ENCODE measurements at places on chromosomes 6 and 20. TPM values are rescaled to one million over a fixed set of nuclear protein-coding genes. Genes with fewer than 3 reads are reported as not detected.

- H3K27ac ChIP-seq = no peak overlapping the region
- H3K27me3 ChIP-seq = no peaks in the 10 kb centered on the region
- peaks cover 85% of the 10 kb centered on the region for H3K36me3 ChIP-seq
Observed at GRCh38 chr20:35271073-35271882, 6.6 kb downstream of the MMP24OS start.

The MYB gene
- total RNA-seq = 1.2 TPM

The CDSN gene
- total RNA-seq = not detected

DNA sequence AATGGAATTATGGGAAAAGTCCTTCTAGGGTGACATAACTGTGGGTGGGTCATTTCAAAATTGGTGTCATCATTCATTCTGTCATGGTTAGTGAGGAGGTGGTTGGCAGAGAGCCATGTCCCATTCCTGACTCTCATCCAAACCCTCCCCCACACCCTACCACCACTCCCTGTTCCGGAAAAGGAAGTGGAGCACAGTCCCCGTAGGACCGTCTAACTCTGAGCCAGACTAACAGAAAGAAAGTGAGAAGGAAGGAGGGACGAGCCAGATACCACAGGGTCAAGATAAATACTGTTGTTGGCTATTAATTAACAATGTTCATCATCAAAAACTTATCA, 4.8 kb downstream of the TRIM10 start:
- H3K27ac ChIP-seq = no peak overlapping the region
- no peak overlapping the region for H3K4me3 ChIP-seq
- no peak for DNase-seq
- no peaks in the 10 kb centered on the region for H3K27me3 ChIP-seq
- H3K36me3 ChIP-seq = no peaks in the 10 kb centered on the region

The WFDC2 gene
- total RNA-seq = 3.5 TPM

The SEL1L2 gene
- total RNA-seq = not detected

The TP53TG5 gene
- not detected for total RNA-seq

The RUNX2 gene
- 7.3 TPM for total RNA-seq

The ENTPD6 gene
- total RNA-seq = 65.3 TPM

The CNKSR3 gene
- 22.7 TPM for total RNA-seq

DNA sequence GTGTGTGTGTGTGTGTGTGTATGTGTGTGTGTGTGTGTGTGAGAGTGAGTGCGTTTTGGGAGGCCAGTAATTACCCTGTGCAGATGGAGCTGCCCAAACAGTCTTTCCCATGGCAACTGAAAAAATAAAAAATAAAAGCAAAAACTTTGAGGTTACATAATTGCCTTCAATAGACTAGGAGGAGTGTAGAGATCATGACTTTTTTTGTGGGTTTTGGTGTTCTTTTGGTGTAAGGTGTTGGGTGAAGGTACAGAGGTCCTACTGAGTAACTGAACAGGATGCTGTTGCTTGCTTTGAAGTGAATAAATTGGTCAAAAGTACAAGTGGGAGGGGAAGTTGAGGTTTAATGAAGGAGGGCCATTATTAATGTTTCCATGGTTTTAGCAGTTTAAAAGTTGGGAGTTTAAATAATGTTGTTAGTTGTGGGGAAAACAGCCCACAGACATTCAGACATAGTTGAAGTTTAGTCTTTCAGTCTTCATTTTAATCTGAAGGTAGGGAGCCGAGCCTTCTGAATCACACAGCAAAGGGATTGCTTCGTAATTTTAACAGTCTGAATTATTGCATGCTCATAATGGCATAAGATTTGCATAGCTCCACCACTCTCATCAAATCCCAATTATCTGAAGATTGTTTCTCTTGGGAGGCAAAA, 251.4 kb downstream of the PRL start:
- no peak overlapping the region for H3K27ac ChIP-seq
- no peaks in the 10 kb centered on the region for H3K36me3 ChIP-seq
- no peak for DNase-seq
- H3K4me1 ChIP-seq = no peaks in the 10 kb centered on the region
- no peaks in the 10 kb centered on the region for H3K27me3 ChIP-seq
